NCI-H446 (cell line): ENCODE measurements at places on chromosomes 11 and 22.

DNA sequence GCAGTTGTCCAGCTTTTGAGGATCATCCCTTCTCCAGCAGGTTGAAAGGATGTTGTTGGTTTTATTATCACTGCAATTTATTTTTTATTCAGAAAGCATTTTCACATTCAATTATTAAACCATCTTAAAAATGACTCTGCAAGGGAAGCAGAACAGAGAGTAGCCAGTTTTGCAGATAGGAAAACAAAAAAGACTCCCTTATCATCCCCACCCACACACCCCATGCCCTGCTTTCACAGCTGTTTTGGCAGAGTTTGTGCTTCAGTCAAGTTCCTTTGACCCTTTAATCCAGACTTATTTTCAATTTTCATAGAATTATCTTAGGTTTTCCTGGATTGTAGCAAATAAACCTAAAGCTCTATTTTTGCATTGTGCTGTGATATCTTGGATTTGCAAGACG lies 44.4 kb downstream of the MUC15 start:
- DNase-seq, result no peak

DNA sequence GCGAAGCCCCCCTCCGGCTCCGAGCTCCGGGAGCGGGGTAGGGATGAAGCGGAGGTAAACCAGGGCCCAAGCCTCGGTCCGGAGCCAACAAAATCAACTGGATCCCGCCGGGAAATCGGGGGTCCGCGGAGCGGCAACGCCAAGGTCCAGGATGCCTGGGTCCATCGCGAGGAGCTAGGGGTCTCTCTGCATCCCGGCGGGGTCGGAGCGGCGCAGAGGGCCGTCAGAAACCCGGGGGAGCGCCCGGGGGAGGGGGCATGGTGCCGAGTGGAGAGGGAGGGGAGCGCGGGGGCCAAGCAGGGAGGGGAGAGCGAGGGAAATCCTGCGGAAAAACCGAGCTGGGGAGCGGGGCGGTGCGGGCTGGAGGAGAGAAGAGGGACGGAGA lies 51.8 kb downstream of the SLC22A12 start:
- DNase-seq, result no peak

DNA sequence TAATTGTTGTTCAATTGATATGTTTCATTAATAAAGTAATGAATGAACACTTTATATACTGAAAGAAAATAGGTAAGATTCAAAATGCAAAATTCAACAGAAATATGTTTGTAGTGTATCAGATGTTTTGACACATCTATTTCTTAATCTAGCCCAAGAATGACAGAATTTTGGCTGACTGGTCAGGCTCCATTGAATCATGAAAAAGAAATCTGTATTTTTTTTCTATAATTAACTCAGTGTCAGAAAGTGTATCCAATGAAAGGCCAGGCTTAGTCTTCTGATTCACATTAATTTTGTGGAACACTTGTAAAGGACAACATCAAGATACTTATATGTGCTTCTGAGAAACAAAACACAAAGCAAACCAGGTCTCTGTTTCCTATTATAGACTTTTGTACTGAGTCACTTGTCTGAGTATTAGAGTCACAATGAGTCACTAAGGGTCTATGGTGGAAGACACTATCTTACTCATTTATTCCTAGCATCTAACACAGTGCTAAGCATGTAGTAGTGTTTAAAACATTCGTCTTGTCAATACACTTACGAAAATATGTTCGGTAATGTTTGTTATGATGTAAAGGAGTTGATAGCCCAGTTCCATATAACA lies 297.7 kb upstream of the CCDC90B start:
- DNase-seq, result no peak

- DNase-seq, result no peak
Observed at GRCh38 chr11:117744471-117745150, 52.4 kb downstream of the DSCAML1 start.

GRCh38 chr11:130609121-130610035 lies 160.9 kb downstream of the ADAMTS15 start:
- DNase-seq, result no peak

GRCh38 chr11:94546886-94547285 lies 3.2 kb downstream of the FUT4 start:
- DNase-seq, result no peak

GRCh38 chr11:64305691-64306562 lies 603 bp downstream of the ESRRA start:
- peak; percentile 48 for DNase-seq

DNA sequence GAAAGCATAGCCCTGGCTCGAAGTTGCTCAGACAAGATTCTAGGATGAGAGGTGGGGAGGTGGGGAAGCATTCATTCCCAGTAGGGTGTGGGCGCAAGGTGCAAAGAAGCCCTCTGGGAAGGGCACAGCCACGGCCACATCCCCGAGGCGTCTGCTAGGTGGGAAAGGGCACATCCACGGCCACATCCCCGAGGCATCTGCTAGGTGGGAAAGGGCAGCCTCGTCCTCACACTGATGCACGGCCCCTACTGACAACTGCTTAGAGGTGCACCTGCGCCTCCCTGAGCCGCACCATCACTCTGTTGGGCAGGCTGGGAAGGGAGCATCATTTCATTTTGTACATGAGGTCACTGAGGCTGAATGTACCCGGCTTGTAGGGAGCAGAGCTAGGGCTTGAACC lies 94.6 kb upstream of the PITPNB start:
- no peak for DNase-seq

DNA sequence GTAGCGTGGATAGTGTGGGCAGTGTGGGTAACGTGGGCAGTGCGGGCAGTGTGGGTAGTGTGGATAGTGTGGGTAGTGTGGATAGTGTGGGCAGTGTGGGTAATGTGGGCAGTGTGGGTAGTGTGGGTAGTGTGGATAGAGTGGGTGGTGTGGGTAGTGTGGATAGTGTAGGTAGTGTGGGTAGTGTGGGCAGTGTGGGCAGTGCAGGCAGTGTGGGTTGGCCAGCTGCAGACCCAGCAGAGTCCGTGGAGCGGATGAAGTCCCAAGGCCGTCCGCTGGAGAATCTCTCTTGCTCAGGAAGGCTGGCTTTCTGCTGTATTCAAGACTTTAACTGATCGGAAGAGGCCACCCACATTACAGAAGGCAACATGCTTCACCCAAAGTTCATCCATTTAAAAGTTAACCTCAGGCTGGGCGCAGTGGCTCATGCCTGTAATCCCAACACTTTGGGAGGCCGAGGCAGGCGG lies 26.1 kb upstream of the KRTAP5-6 start:
- no peak for DNase-seq

GRCh38 chr11:69573761-69574607 lies 67.0 kb upstream of the CCND1 start:
- no peak for DNase-seq

GRCh38 chr11:130122141-130122575 lies 37.4 kb upstream of the ST14 start:
- no peak for DNase-seq

DNA sequence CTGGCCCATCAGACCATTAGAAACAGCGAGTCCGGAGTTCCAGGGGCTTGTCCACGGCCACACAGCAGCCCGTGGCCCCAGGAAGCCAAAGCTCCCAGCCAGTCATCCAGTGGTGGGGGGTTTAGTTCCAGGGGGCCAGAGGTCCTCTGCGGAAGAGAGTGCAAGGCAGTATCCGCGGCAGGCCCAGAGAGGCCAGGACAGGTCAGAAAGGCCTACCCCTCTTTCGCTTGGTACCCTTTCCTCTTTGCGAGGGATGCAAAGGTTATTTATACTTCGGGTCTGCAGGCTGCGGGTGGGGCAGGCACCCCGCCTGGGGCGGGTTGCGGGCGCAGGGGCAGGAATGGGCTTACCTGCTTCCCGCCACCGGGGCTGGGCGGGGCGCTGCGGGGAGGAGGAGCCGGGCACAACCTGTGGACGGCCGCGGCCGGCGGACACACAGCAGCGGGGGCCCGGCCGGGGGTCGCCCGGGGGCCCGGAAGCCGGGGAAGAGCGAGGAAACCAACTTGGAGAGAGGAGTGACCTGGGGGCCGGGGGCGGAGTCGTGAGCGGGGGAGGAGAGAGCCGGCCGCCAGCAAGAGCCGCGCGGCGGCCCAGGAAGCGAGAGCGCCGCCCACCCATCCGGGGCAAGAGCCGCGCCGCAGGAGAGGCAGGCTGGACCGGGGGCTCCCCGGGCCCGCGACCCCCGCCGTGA lies at the start of gene SH3BP1:
SH3BP1 (plus strand) TSS at position 600 of the 691 bp plus-strand sequence. CDS start 119 bp downstream, outside the sequence.
- DNase-seq, result no peak

GRCh38 chr11:93192163-93192562 lies 5.6 kb downstream of the SLC36A4 start:
- no peak for DNase-seq

DNA sequence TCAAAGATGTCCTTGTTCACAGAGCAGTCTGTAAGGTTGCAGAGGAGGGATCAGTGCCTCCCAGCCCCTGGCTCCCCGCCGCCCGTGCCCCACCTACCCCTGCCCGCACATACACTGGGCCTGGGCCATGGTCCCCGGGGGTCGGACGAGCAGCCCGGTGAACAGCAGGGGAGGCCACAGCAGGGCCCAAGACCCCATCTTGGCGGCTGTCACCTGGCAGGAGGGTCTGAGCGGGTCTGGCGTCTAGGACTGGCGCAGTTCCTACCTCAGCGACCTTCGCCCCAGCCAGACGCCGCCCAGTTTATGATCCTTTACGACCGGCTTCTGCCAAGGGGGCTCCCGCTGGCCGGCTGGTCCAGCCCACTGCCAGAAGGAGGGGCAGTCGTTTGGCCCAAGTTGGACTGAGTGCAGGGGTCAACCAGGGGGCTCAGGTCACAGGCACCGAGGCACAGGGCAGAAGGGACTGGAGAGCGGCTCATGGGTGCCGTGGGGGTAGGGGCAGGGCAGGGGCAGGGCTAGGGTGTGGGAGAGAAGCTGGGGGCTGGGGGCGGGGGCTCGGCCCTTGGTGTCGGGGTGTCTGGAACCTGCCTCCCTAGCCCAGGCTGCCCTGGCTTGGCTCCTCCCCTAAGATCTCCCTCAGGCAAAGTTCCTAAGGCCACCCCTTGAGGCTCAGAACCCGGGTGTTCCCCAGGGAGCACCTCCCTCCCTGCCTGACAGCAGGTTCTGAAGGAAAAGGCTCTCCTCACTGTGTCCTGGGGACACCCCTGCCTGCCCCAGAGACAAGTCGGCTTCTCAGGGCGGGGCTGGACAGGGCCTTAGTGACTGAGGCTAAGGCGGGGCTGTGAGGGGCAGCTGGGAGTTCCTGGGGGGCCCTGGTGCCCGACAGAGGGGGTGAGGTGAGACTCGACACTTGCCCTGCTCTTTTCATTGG lies at the start of gene CDHR5:
CDHR5 (minus strand) TSS at position 251 of the 931 bp plus-strand sequence; CDS start at position 198, 53 bp downstream.
- no peak for DNase-seq

GRCh38 chr11:7275133-7275532 lies 23.4 kb downstream of the SYT9 start:
- DNase-seq, result no peak

GRCh38 chr11:623999-624704 lies 603 bp downstream of the CDHR5 start:
- DNase-seq, result no peak

DNA sequence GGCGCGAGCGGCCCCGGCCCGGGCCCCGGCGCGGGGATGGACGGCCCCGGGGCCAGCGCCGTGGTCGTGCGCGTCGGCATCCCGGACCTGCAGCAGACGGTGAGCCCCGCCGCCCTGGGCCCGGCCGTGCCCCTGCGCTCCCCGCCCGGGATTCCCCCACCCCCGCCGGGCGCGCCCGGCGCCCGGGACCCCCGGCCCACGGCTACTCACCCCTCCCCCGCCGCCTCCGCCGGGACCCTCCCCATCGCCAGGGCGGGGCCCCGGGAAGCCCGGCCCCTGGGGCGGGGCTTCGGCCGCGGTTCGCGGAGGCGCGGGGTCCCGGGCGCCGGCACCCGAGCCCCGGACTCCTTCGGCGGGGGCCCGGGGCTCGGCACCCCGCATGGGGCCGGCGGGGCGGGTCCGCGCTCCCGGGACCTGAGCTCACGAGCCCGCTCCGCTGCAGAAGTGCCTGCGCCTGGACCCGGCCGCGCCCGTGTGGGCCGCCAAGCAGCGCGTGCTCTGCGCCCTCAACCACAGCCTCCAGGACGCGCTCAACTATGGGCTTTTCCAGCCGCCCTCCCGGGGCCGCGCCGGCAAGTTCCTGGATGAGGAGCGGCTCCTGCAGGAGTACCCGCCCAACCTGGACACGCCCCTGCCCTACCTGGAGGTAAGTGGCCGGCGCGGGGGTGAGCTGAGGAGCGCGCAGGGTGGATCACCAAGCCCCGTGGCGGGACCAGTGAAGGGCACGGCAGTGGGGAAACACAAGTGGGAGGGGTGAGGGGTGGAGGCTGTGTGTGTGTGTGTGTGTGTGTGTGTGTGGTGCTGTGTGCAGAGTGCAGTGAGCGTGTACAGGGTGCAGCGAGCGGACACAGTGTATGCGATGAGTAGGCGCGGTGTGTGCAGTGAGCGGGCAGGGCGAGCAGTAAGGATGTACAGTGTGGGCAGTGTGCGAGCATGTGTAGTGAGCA lies 2.3 kb downstream of the SHANK3 start:
- no peak for DNase-seq

- no peak for DNase-seq
Observed at GRCh38 chr11:103602840-103603239, 433.6 kb upstream of the DDI1 start.

DNA sequence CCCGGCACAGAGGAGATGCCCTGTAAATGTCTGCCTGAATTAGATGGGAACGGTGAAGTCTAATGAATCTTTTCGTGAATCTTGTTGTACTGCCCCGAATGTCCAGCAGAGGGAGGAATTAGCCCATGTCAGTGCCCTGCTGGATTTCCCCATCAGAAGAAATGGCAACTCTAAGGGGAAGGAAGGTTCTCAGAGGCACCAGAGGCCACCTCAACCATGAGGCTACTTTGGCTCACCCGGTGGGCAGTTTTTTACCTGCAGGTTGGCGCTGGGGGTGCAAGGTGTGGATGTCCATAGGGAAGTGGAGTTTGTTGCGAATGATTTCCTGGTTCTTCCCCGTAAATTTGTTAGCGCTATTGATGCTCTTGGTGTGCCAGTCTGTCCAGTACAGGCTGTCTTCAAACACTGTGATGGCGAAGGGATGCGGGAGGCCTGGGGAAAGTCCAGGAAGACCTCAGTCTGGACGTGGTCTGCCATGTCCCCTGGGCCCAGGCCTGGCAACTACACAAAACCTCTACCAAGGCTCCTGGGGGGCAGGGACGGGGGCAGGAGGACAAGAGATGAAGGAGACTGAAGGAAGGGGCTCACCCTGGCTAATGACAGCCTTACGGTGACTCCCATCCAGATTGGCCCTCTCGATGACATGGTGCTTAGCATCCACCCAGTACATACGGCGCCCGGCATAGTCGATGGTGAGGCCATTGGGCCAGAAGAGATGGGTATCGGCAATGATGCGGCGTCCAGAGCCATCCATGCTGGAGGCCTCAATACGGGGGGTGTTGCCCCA lies 28.5 kb downstream of the LRP4 start:
- peak; percentile 87 for DNase-seq

DNA sequence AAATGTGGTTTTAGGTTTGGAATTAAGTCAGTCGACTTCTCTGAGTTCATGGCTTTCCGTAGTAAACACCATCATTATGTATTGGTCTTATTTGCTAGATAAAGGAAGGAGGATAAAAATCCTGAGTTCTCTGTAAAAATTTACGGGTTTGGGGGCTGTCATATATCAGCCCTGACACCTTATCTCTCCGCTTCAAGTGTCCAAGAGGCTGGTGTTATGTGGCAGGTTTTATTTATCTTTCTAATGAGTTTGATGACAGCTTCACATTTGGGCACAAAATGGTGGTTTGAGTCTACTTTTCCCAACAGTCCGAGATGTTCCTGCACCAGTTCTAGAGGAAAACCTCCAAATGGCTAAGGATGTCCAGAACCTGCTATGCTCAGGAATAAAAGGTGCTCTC lies 67.3 kb upstream of the VSTM5 start:
- no peak for DNase-seq

GRCh38 chr11:122681070-122681469 lies 25.5 kb downstream of the UBASH3B start:
- DNase-seq, result no peak

- no peak for DNase-seq
Observed at GRCh38 chr22:47449508-47450270, 687.2 kb downstream of the TBC1D22A start.

- DNase-seq, result no peak
Observed at GRCh38 chr22:43566561-43567332, 154.9 kb downstream of the MPPED1 start.
